GDM1 (cell line): ENCODE measurements at places on chromosomes 11 and 22.

DNA sequence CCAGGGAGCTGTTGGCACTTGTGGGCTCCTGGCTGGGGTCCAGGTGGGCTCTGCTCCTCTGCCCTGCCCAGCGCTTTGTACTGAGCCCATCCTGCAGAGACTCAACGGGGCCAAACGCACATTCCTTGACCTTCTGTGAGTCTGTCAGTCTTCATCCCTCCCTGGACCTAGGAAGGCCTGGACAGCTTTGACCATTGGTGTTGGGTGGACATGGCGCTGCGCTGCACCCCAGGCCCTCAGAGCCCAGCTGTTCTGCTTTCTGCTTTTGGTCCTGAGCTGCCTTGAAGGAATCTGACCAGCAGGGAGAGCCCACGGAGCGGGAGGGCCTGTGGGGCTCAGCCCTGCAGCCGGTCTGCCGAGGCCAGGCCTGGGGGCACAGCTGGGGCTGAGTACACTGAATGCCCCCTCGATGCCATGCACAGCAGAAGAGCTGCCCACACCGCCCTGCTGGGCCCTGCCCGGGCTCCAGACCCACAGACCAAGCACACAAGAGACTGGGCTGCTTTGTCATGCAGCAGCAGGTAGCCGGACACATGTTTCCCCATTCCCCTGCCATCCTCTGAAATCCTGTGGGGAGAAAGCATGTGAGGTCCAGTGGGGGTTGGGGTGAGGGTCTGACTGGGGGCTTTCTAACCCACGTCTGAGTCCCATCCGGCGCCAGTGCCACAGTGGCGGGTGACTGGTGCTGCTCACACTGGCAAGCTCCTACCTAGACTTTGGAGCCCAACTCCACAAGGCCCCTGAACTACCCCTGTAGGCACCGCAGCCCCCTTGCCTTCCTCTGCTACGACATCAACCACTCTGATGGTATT, 24.1 kb upstream of the CCDC188 start:
- no peak for DNase-seq

DNA sequence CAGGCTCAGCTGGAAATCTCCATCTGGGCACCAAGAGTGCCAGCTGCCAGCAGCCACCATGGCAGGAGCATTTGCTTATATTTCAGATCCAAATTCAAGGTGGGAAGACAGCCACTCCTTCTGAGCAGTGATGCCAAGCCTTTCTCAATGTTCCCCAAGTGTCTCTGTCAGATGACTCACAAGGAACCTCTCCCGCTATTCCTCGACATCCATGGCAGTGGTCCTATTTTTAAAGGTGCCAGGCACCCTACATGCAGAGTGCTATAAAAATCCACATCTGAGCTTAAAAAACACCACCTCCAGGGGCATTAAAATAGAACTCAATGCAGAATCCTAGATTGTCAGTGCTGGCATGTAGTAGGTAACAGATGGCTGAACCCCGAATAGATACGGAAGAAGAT, 112.1 kb downstream of the SLC1A2 start:
- DNase-seq = no peak

DNA sequence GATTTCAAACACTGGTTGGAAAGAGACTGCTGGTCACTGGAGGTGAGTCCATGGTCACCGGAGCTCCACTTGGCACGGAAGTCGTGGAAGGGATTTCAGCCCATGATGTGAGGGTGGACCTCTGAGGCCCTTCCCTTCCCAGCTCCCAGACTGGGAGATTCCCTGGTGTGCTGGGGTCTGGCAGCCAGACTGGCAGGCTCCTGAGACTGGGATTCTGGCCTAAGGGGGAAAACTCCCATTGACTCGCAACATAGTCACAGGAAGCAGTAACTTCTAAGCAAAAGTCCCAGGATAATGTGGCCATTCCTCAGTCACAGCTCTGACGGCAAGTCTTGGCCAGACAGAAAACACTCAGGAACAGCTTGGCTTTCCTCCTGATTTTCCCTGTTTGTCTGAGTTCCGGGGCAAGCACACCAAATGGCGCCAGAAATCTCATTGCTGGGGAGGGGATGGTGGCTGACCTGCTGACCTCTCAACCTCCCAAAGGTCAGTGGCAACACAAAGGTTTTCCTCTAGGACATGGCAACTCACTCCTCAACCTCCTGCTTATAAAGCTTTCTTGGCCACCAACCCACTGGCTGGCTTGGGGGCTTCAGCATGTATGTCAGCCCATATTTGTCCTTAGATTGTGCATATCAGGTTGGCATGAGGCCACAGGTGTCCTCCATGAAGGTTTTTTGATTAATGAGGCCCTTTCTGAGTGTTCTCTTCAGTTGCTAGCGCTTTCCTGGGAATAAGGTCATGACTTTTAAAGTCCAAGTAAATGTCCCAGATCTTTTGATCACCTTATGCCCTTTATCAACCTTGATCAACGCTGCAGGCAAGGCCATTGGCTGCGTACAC, 99.5 kb downstream of the CCDC81 start:
- no peak for DNase-seq

DNA sequence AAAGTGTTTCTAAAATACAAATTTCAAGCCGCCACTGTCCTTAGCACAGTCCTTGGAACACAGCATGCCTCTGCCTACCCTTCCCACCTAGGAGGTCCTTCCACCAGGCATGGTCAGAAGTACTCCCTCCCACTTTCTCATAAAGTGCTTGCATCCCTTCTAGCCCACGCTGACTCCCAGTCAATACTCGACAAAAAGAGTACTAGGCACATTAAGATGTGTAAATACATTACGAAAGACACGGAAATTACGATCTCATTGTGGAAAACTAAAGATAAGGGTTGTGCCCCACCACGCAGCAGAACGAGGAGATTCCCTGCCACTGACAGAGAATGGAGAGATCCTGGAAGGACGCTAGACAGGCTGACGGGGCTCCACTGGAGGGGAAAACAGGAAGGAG, 13.5 kb downstream of the CHKA start:
- DNase-seq = no peak

GRCh38 chr11:40877256-40877655, 582.2 kb downstream of the LRRC4C start:
- DNase-seq = no peak

GRCh38 chr11:132904607-132905006, 627.7 kb downstream of the OPCML start:
- DNase-seq = no peak

DNA sequence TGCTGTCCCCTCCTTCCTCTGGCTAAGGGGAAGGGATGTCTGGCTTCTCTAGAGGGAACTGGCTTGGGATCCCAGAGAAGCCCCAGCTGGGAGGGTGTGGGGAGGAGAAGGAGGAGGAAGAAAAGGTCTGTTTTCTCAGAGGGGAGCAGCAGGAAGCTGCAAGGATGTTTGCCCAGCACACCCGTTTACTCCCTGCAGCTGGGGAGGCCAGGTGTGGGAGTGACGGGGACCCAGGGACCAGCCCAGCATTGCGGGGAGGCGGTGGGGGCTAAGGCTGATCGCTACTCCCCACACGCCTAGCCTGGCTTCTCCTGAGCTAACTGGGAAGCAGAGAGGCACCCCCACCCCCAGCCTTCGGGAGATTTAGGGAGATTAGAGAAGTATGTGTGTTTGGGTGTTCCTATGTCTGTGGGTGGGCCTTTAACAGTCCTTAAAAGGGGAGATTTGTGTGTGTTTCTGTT, 3.9 kb downstream of the CREB3L1 start:
- no peak for DNase-seq

DNA sequence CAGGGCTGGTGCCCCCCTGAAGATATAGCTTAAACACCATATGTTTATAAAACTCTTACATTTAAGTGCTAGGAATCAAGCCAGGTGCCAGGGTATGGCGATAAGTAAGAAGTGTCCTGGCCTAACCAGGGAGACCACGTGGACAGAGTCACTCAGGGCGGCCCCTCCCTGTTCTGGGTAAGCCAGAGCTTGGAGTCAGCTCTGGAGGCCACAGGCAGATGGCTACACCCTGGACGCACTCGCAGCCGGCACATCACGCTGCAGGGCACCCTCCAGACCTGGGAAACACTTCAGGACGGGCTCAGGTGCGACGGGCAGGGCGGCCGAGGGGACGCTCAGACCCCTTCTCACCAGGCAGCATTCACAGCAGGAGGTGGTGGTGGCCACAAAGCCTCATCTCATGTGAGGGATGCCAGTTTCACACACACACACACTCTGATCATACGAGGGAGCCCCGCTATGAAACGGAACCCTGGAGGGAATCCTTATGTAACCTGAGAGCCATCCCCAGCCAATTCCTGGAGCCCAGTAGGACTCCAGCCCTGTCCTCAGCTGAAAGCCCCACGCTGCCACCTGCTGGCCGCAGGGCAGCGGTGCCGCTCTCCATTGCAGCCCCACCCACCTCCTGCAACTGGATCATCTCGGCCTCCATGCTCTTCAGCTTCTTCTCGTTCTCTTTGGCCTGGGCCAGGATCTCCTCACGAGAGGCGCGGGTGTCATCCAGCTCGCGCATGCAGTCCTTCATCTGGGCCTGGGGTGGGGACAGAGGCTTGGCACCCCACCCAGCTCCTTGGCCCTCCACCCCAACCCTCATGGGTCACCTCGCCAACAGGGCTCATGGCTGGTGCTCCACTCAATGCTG, 33.4 kb downstream of the APOL1 start:
- DNase-seq = peak; percentile 15

DNA sequence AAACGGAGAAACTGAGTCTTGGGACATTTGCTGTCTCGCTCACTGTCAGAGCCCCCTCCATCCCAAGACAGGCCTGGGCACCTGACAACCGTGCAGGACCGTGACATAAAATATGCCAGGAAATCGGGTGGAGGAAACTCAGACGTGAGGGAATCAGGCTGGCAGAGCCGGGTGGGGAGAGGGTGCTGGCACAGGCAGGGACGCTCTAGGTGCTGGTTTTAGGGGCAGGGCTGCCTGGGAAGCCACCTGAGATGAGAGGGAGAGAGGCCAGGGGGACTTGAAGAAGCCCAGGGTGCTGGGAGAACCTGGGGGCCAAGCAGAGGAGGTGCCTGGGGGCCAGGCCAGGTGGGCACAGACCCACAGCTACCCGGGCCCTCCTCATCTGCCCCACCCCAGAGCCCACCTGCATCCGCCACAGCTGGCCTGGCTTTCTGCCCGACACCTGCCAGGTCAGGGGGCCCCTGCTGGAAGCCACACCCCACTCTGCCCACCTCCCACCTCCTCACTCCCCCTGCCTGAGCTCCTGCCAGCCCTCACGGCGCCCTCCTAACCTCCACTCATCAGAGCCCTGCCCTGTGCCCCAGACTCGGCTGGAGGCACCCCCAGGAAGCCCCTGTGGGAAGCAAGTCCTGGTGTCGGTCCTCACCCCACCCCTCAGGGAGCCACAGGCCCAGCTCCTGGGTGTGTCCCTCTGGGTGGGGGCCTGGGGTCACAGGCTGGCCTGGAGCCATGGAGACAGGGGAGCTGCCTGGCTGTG, 27.3 kb upstream of the MUC5AC start:
- DNase-seq = no peak

GRCh38 chr11:59523541-59523940, 12.2 kb downstream of the OR4D9 start:
- DNase-seq = no peak

GRCh38 chr22:49368976-49369725, 458.5 kb downstream of the BRD1 start:
- DNase-seq = peak; percentile 20
